ENCODE measurements at places on chromosomes 12 and 14.

DNA sequence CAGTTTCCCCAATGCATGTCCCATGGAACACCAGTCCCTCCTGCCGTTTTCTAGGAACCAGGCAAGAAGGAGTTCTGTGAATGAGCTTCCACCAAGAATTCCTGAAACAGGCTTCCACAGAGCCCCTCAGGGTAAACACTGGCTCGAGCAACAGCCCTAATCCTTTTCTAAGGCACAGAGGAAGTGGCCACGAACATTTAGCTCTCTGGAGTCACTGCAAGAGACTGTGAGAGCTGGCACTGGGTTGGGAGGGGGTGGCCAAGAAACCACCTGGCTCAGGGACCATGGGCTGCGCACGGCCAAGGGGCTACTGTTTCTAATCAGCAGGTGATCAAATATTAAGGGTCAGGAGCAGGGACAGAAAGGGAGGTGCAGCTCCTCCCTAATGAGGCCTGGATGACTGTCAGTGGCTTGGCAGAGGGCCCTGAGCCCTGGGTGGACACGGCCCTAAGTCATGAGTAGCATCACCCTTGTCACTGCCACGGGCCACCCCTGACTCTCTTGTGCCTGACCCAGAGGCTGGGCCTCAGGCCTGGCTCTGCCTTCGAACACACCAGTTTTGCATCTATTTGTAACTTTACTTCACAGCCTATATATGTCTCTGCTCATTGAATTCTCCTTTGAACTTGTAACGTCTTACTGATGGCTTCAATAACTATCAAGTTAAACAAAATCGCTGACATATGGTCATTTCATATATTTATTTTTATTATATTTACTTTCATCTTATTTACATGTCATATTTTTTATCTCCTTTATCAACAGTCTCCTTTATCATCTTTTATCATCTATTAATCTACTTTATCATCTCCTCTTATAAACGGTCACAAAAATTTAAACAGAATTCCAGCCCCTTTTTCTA lies 154.0 kb downstream of the DICER1 start:
- DNase-seq: no peak

DNA sequence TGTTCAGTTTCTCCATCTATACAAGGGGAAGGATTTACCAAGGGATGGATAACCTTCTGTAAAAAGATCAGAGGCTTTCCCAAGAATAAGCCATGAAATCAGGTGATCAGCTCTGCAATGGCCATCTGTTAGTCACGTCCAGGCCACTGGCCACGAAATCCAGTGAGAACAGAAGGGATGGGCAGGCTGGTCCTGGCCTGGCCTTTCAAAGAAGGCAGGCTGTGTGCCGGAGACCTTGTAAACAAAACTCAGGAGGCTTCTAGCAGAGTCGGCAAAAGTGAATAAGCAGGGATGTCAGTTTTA lies 68.5 kb downstream of the RNF34 start:
- DNase-seq: no peak

- DNase-seq: no peak
Observed at GRCh38 chr12:93226361-93226760, 151.4 kb upstream of the NUDT4 start.

- no peak for DNase-seq
Observed at GRCh38 chr14:94701861-94702370, 68.0 kb downstream of the GSC start.

DNA sequence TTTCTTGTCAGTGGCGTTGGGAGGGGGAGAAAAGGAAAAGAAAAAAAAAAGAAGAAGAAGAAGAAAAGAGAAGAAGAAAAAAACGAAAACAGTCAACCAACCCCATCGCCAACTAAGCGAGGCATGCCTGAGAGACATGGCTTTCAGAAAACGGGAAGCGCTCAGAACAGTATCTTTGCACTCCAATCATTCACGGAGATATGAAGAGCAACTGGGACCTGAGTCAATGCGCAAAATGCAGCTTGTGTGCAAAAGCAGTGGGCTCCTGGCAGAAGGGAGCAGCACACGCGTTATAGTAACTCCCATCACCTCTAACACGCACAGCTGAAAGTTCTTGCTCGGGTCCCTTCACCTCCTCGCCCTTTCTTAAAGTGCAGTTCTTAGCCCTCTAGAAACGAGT lies 1.9 kb downstream of the ASCL1 start:
- no peak for DNase-seq

- DNase-seq: no peak
Observed at GRCh38 chr12:52740584-52740983, 36.6 kb downstream of the KRT76 start.

GRCh38 chr14:103084021-103084919 lies at the start of gene LBHD2:
Gene LBHD2 (plus strand): TSS chr14:103084210. CDS start chr14:103086013, 1,803 bp downstream.
- DNase-seq: no peak

DNA sequence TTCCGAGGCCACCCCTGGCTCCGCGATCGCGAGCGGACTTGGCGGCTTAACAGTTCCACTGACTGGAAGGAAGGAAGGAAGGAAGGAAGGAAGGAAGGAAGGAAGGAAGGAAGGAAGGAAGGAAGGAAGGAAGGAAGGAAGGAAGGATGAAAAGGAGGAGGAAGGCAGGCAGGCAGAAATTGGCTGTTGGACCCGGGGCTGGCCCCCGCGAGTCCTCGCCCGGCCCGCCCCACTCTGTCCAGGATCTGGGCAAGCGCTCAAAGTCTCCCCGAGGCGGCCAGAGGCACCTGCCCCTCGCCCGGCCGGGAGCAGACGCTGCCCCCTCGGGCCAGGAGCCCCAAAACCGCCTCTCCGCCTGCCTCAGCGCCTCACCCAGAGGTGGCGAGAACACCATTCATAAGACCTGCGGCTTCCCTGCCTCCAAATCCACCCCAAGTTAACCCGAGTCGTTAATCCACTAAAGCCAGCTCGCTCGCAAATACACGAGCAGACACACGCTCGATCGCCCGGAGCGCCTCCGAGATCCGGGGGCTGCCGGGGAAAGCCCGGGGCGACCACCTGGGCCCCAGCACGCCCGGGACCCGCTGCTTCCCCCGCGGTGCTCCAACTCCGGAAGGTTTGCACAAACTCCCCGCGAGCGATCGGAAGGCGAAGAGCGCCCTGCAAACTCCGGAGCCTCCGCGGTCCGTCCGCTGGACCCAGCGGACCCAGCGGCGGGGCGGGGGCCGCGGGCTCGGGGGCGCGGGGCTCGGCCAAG lies 844 bp downstream of the DPF3 start:
- peak; percentile 72 for DNase-seq

GRCh38 chr12:19220205-19220604 lies 90.7 kb downstream of the PLEKHA5 start:
- no peak for DNase-seq

- no peak for DNase-seq
Observed at GRCh38 chr14:37411079-37411735, 183.8 kb downstream of the FOXA1 start.

- DNase-seq: no peak
Observed at GRCh38 chr14:61335671-61336275, 14.4 kb downstream of the PRKCH start.
